ENCODE measurements at places on chromosomes 7 and 10.

- no peak for DNase-seq
Observed at GRCh38 chr7:124843336-124843735, 77.7 kb upstream of the GPR37 start.

- no peak for DNase-seq
Observed at GRCh38 chr10:43040482-43041256, 36.2 kb upstream of the RET start.

GRCh38 chr7:7051206-7051877 lies 131.0 kb upstream of the C1GALT1 start:
- DNase-seq = no peak

DNA sequence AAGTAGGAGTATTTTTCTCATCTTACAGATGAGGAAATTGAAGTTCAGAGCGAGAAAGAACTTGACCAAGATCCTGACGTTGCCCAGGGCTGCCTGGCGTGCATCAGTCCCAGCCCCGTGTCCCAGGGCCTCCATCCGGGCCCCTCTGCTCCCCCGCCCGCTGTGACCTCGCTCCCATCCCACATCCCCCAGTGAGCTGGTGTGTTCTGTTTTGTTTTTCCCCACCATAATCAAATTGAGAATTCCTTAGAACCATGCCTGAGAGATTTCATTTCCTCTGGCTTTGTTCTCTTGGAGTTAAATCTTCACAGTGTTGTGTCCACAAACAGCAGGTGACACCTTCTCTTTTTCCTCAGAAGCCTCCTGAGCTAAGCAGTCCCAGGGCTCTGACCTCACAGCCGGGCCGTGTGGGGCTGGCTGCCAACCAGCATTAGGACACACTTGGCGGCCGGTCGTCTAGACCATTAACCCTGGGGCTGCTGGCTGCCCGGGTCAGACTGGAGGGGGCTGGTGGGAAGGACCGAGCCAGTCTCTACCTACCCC lies 44.3 kb downstream of the PFKP start:
- DNase-seq = no peak

DNA sequence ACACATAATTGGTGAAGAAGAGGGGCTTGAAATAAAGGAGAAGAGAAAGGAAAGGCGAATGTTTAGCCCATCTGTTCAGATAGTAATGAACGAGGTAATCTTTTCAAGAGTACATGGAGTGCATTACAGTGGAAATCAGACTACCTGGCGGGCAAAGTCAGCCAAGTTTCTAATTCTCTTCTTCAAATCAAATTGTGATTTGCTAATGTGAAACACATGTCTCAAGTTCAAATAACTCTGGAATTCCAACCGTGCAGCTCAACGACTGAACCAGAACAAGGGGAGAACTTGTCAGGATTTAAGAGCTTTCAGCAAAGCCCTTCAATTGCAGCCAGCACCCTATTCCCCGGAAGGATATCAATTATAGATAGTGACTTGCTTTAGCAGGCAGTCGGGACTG lies 216.9 kb downstream of the GLI3 start:
- DNase-seq = no peak

DNA sequence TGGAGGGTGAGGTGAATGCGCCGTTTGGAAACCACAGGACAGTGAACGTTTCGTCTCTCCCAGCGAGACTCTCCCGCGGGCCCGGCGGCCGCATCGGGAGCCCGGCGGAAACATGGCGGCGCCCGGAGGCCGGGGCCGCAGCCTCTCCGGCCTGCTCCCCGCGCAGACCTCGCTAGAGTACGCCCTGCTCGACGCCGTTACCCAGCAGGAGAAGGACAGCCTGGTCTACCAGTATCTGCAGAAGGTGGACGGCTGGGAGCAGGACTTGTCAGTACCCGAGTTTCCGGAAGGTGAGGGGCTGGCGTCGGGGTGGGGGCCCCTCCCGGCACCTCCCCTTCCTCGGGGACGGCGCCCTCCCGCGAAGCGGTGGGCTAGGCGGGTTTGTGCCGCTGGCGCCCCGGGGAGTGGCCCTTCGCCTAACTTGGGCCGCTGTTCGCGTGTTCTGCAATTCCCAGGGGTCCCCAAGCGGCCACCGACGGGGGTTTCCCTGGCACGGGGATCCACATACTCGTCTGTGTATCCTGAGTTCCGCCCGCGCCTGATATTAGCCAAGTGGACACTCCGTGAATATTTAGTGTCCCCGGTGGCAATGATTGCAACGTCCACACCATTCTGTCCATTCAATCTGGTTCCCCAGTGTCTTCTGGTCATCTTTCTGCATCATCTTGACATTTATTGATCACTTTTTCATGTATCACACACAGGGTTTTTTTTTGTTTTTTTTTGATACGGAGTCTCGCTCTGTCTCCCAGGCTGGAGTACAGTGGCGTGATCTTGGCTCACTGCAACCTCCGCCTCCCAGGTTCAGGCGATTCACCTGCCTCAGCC lies 514 bp downstream of the NHLRC2 start:
- no peak for DNase-seq

DNA sequence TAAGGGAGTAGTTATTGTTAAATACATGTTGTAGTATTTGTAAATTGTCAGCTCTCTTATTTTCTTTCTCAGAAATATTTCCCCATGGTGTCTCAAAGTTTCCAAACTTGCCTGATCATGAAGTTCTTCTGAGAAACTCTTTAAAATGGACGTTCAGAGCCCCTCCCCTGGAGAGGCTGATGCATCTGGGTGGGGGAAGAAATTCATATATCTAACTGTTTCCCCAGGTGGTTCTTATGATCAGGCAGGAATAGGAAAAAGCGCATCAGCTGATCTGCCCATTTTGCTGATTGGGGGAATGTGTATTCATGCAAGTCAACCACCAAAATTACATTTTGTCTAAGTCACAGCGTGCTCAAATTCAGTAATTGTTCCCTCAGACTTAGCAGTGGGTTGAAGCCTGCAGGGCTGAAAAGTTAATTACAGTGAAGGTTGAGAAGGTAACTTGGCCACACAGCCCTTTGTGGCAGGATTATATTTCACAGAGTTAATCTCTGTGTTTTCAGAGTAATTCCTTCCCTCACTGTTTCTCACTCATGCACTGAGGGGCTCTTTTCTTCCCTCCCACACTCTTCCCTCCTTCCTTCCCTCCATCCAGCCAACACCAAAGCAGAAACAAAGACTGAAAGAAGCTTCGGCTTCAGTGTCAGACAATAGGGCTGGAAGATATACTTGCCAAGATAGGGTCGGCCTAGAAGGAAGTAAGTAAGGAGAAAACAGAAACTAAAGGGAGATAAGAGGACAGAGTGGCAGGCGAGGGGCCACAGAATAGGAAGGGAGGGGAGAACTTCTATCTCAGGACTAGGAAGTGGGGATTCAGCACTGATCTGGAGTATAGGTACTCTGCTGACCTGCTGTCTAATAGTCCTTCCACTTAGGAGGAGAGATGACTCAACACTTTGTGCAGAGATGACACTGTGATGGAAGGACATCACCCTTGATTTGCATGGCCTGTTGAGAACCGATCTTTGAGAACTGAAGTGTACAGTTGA lies 50.5 kb upstream of the STARD3NL start:
- DNase-seq = no peak

DNA sequence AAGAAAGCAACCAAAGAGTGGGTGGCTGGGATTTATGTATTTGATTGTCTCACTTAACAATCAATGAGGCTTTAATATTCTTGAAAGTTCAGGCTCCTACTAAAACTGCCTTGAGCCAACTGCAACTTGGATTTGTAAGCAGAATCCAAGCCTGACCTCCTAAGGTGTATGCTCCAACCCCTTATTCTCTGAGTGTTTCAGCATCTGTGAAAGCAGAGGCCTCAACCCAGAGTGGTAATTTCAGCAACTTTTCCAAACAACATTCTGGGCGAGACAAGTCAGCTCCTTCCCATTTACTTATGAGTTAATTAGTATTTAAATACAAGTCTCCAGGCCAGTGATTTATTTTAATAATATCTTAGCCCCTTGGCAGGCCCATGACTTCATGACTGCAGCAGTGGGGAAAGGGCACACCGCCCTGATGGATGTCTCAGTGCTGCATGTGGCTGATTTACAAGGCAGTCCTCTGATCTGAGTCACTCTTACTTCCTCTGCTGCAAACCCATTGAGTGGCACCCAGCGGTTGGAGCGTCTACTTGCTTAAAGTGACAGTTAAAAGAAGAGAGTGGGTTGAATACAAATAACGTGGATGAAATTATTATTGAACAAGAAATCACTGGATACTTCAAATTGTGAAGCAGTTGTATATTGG lies 209.1 kb downstream of the TRIL start:
- no peak for DNase-seq

Measured in AG09309 (cell line).